Karpas-422 (cell line): ENCODE measurements at places on chromosomes 5 and 9. TPM values are rescaled to one million over a fixed set of nuclear protein-coding genes. Genes with fewer than 3 reads are reported as not detected.

DNA sequence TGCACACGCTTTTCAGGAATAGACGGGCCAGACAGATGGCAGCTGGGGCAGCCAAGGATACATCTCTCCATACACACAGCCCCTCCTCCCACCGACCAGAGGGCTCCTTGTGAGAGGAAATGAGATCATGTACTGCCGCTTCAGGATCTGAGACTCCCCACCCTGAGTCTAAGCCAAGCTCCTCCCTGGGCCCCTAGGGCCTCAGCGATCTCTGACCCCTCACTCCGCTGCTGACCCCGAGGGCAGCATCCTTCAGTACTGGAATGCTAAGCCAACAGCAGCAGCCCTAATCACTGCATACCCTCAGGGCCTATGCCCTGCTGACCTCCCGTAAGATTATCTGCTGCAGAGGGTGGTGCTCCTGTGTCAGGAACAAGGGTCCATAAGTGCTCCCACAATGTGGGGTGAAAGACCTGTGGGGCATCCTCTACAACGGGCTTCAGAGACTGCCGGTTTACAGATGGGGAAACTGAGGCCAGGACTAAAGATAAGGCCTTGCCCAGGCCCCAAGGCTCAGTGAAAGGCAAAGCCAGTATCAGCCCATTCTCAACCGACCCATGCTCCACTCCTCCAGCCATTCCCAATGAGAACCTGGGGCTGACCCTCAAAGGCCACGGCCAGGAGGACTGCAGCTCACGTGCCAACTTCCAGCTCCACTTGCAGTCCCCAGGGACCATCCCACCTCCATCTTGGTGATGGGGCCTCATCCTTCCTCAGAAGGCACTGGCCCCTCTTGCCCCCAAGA, 37.5 kb downstream of the BICD2 start:
- H3K36me3 ChIP-seq, result peaks cover 5% of the 10 kb centered on the region; the same call in 1 of the 2 replicates
- peak overlapping the region; percentile 93 for H3K27ac ChIP-seq
- peaks cover 100% of the 10 kb centered on the region for H3K4me1 ChIP-seq
- H3K27me3 ChIP-seq, result no peaks in the 10 kb centered on the region
- no peak overlapping the region for H3K4me3 ChIP-seq

The HMGCR gene
- 172 and 178 TPM in 2 replicates for total RNA-seq

The REEP5 gene
- total RNA-seq, result 127 and 197 TPM in 2 replicates

The EIF4E1B gene
- total RNA-seq, result not detected in 2 replicates

The FAM163B gene
- total RNA-seq, result not detected in 2 replicates

DNA sequence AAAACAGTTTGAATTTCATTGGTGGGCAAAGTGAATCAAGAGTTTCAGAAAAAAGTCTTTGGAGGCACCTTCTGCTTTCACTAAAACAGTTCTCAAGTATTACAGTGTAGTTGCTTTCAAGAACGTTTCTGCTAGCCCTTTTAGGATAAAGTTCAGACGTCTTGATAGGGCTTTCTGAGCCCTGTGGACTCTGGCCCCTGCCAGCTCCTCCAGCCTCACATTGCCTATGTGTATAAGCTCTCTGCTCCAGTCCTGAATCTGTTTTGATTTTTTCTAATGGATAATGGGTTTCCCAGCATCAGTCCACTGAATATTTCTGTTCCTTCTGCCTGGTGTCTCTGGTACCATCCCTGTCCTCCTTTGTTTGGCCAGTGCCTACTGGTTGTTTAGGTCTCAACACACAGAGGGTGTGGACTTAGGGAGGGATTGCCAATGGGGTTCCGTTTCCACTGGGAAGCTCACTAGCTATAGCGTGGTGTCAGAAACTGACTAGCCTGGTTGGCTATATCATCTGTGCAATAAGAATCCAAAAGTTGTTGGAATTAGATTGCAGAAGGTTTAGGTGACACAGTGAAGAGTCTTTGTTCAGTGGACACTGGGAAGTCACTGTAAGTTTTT, 26.4 kb downstream of the ARHGAP26 start:
- no peak overlapping the region for H3K27ac ChIP-seq
- H3K27me3 ChIP-seq, result no peaks in the 10 kb centered on the region
- H3K4me3 ChIP-seq, result no peak overlapping the region

DNA sequence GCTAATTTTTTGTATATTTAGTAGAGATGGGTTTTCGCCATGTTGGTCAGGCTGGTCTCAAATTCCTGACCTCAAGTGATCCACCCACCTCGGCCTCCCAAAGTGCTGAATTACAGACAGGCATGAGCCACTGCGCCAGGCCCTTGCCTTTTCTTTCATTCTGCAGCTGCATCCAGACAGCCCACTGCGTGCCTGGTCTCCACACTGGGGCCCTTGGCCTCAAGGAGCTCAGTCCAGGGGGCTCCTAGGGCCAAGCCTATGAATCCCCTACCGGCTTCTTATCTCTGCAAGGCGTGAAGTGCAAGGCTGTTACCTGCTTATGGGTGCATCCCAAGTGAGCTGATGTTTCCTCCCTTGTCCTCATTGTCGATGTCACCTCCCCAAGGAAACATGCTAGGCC, 78.8 kb downstream of the CSNK1A1 start:
- no peak for DNase-seq
- H3K4me1 ChIP-seq, result no peaks in the 10 kb centered on the region
- no peaks in the 10 kb centered on the region for H3K36me3 ChIP-seq
- H3K27me3 ChIP-seq, result no peaks in the 10 kb centered on the region

DNA sequence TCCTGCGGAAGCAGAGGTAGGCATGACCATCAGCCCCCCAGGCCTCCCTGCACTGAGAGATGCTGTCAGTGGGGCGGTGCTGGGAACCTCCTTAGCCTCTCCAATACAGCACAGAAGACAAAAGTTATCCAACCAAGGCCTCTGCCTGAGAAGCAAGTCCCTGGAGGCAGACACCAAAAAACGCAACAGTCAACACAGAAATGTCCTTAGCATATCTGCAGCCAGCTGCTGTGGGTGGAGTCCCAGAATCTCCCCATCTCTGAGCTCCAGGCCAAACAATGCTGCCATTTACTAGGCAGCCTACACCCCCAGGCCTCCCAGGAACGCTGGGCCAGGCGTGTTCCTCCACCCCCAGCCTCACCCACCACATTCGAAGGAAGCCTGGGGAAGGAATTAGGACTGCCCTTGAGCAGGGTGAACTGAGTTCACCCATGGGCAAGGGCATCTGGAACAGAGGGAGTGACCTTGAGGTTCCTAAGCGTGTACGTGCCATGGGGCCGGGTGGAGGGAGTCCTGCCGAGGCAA, 43.7 kb downstream of the STK10 start:
- no peaks in the 10 kb centered on the region for H3K27me3 ChIP-seq
- peaks cover 11% of the 10 kb centered on the region for H3K4me1 ChIP-seq
- no peak overlapping the region for H3K4me3 ChIP-seq
- peaks cover 3% of the 10 kb centered on the region; the same call in 1 of the 2 replicates for H3K36me3 ChIP-seq
- DNase-seq, result peak; percentile 53

- H3K4me1 ChIP-seq, result no peaks in the 10 kb centered on the region
- peak; percentile 16 for DNase-seq
- H3K4me3 ChIP-seq, result no peak overlapping the region
- H3K27me3 ChIP-seq, result no peaks in the 10 kb centered on the region
Observed at GRCh38 chr9:130741831-130742449, 48.4 kb downstream of the EXOSC2 start.

The SH3RF2 gene
- not detected in 2 replicates for total RNA-seq

DNA sequence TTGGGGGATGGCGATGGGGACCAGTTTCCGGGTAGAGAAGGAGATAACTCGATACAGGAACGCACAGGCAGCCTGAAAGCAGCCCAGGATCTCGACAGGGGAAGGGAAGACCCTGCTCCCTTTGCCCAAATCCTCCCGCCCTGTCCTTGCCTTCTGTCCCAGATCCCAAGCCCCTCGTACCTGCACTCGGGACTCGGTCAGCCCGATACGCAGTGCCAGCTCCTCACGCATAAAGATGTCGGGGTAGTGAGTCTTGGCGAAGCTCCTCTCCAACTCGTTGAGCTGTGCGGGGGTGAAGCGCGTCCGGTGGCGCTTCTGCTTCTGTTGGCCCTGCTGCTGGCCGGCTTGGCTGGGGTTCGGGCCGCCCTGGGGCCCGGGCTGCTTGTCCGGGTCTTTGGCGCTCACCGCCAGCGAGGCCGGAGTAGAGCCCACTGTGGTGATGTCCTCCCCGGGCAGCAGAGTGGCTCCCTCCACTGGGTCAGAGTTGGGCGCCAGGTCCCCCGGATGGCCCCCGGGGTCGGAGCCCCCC, 1.8 kb downstream of the OTP start:
- H3K27ac ChIP-seq, result no peak overlapping the region
- H3K4me3 ChIP-seq, result no peak overlapping the region
- DNase-seq, result no peak
- H3K27me3 ChIP-seq, result no peaks in the 10 kb centered on the region
- no peaks in the 10 kb centered on the region for H3K36me3 ChIP-seq

DNA sequence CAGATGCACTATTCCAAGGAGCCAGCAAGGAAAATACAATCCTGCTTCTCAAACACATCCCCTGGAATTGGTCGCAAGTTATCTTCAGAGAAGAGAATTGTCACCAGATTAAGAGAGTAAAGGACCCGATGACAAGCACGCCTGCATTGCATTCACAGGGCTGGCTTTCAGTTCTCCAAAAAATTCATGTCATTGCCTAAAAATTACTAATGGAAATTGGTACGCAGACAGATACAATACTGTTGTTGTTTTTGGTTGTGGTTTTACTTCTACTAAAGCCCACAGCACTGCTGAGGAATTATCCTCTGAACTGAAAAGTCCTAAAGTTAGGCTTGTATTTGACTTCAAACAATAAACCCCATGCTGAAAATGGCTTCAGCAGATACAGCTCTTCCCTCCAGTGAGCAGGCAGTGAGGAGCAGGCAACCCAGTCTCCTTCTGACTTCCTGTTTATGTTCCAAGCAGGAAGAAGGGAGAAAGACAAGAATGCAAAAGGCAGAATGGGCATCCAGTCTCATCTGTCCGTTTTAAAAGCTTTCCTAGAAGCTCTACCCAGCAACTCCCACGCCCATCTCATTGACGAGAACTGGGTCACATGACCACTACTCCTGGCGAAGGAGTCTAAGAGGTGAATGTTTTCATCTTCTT, 80.6 kb upstream of the ZNF366 start:
- no peaks in the 10 kb centered on the region for H3K27me3 ChIP-seq
- no peak overlapping the region for H3K27ac ChIP-seq
- no peaks in the 10 kb centered on the region; the same call in 1 of the 2 replicates for H3K4me1 ChIP-seq
- no peak overlapping the region for H3K4me3 ChIP-seq
- no peaks in the 10 kb centered on the region for H3K36me3 ChIP-seq
- no peak for DNase-seq

- no peaks in the 10 kb centered on the region for H3K4me1 ChIP-seq
- H3K27ac ChIP-seq, result no peak overlapping the region
- H3K27me3 ChIP-seq, result no peaks in the 10 kb centered on the region
- DNase-seq, result no peak
Observed at GRCh38 chr9:136185066-136185465, 19.9 kb downstream of the LHX3 start.

GRCh38 chr5:75058986-75059535, 6.7 kb upstream of the GCNT4 start:
- no peak overlapping the region for H3K27ac ChIP-seq
- no peaks in the 10 kb centered on the region for H3K27me3 ChIP-seq
- DNase-seq, result no peak
- H3K4me1 ChIP-seq, result no peaks in the 10 kb centered on the region

DNA sequence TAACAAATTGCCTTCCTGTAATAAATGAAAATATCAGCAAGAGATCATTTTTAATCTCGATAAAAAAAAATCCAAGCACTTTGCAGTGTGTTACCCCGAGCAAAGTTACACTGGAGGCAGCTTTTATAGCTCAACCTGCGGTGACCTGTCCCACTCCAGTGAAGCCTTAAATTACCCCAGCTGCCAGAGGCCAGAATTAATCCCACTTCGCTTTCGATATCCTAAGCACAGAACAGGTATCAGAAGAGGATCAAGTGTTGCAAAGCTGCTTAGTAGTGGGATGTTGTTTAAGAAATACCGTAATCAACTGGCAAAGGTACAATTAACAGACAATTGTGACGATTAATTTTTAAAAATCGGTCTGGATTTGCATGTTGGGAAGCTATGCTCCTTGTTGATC, 314.0 kb downstream of the AGTPBP1 start:
- H3K36me3 ChIP-seq, result no peaks in the 10 kb centered on the region
- H3K27me3 ChIP-seq, result no peaks in the 10 kb centered on the region
- no peak overlapping the region for H3K4me3 ChIP-seq
- peaks cover 6% of the 10 kb centered on the region for H3K4me1 ChIP-seq

DNA sequence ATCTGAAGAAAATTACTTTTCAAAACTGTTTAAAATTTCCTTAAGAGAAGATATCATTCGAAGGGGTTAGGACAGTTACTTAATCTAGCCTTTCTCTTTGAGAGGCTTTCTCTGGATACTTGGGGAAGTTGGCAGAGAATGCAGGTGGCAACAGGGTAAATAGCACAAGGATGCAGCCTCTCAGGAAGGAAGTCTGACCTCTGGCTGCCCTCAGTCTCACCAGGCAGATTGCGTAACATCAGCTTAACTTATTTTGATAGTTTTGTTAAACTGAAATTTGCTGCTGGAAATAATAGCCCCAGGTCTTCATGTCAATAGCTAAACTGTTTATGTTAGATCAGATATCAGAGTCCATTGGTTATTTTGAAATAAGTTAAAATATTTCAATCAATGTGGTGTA, 20.4 kb downstream of the CCDC192 start:
- H3K4me3 ChIP-seq, result no peak overlapping the region
- H3K36me3 ChIP-seq, result 0 out of 2 replicates have a peak, but pooled peaks cover 4% of the 10 kb centered on the region
- H3K27me3 ChIP-seq, result no peaks in the 10 kb centered on the region
- no peak for DNase-seq
- no peaks in the 10 kb centered on the region for H3K4me1 ChIP-seq
- no peak overlapping the region for H3K27ac ChIP-seq

The IL4 gene
- not detected in 2 replicates for total RNA-seq

DNA sequence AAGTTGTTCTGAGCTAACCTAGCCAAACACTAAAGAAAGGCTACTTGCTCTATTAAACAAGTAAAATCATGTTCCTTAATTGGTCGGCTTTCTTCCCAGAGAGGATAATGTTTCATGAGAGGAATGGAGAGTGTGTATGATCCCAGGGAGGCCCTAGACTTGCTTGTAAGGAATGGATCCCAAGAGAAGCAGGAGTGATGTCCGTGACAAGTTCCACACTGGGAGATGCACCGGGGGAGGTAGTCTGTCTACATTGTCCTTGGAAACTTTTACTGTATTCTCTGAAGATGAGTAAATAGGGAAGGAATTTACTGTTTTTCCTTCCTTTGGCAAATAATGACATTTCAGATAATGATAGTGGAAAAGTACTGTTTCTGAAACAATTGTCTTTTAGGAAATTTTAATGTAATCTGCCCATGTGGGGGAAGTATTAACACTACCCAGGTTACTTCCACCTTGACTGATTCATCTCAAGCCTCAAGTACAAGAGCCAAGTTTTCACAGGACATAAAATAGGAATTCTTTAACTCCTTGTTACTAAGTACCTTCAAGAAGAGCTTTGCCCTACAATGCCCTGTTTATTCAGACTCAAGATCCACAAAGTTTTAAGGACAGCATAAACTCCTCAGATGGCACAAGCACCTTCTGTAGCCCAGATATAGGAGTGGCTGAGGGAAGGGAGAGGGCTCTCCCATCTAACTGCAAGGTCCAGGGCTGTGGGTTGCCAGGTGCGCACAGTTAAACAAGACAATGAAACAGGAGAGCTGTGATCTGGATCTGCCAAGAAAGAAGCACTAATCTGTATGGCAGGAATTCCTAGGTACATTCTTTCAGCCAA, 152.1 kb downstream of the GNA14 start:
- H3K36me3 ChIP-seq, result no peaks in the 10 kb centered on the region
- no peak overlapping the region for H3K4me3 ChIP-seq
- no peaks in the 10 kb centered on the region for H3K4me1 ChIP-seq
- H3K27ac ChIP-seq, result no peak overlapping the region
- H3K27me3 ChIP-seq, result no peaks in the 10 kb centered on the region
